MM.1S (cell line): ENCODE measurements at places on chromosomes 16 and 17.

DNA sequence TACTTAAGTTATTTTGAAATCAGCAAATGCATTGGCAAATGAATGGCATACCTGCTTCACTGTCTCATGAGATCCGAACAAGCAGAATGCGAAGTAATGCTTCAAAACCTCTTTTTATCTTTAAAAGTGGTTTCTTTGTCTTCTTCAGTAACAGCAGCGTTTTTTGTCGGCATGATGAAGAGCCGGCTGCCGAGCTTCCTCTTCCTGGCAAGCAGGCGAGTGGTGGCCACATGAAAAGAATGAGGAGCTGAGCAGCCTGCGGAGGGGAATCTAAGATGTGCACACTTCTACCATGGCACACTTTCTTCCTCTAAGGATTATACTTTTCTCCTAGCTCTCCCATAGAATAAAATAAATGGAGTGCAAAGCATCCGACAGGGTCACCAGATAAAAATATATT is 42.4 kb upstream of the AKTIP start:
- no peak for DNase-seq

DNA sequence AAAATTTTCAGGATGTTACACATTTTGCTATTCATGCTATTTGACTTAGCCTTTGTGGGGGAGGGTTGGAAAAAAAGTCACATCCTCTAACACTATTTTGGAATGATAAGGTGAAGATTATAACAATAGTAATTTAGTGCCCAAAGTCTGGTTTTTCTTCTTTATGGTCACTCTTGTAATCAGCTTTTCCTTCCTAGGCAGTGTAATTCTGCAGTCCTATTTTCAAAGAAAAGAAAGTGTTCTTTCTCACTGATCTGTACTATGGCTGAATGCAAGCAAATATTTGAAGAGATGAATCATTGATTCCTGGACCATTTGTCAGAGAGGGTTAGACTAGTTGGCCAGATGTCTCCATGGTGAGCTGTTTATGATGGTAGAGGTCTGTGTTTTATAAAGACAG is 8.4 kb downstream of the RSPRY1 start:
- DNase-seq: no peak

- no peak for DNase-seq
Measured at GRCh38 chr17:37483311-37484039, 6.2 kb upstream of the DUSP14 start.

- DNase-seq: no peak
Measured at GRCh38 chr17:57541472-57542394, 203.4 kb downstream of the CCDC182 start.

- no peak for DNase-seq
Measured at GRCh38 chr16:51133688-51134087, 17.4 kb downstream of the SALL1 start.

GRCh38 chr17:21250854-21251253 is 2.4 kb downstream of the NATD1 start:
- DNase-seq: no peak

DNA sequence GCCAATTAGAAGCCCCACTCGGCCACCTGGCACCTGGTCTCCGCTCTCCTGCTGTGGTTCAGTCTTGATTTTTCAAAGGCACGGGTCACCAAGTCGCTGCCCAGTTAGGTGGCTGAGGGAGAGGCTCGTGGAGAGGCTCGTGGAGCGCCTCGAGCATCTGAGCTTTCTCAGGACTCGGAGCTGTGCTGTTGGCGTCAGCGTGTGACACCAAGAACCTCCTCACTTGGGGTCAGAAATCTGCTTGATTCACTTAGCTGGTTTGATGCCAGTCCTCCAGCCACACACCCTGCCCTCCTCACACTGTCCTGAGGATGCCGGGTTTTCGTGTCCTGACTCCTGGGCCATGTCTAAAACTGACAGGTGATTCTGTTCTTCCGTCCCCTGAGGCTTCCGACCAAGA is 82.6 kb downstream of the SOCS1 start:
- DNase-seq: no peak
